ENCODE measurements at places on chromosomes 2 and 18.

DNA sequence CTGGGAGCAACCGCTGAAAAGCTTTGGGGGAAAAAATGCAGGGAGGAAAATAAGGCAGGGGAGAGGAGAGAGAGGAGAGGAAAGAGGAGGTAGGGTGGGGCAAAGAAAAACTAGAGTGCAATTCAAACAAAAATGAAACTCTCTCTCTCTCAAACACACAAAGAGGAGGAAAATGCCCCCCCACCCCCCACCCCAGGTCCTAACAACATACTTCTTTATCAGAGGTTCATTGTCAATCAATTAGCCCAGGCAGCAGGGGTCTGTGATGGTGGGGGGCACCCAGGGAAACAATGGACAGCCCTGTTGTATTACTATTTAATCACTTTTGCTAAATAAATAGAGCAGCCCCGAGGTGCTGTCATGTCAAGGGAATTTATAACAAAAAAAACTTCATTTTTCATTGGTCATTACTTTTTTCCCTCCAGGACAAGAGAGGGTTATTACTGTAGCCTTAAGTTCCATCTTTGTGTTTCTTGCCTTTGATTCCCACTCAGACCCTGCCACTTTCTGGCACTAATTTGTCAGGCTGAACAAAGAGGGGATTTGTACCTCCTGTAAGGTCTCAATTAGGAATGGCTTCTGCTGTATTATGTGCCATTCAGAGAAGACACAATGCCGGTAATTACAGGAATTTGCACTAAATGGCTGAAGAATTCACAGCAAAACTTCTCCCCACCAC is 55.0 kb downstream of the PLEKHM3 start:
- DNase-seq = no peak

GRCh38 chr2:19900931-19901441 is 797 bp downstream of the TTC32 start:
- DNase-seq = no peak

DNA sequence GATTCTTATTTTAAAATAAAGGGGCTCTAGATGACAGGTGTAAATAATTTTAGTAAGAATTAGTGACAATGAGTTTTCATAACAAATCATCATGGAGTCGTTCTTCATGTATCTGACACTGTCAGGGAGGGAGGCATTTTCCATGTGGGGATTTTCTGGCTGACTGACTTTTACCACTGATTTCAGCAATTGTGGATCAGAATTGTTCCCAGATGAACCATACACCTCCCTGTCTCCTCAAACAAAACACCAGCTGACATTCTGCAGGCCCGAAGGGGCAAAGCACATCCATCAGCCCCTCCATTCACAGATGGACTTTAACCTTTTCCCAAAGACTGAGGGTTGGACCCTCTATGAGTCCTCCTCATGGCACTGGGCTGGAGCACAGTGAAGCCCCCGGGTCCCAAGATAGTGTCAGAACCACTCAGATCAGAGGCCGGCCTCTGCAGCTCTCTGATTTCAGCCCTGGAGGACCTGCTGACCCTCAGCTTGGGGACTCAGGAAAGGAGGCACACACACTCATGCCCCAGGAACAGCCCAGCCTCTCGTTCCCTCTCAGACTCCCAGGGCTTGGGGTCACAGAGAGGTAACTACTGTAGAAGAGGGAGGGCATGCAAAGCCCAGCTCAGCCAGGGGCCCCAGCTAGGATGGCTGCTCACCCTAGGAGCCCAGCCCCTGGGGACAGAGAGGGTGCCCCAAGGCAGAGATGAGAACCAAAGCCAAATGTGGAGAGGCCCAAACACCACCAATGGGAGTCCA is 43.2 kb upstream of the LOXHD1 start:
- no peak for DNase-seq

DNA sequence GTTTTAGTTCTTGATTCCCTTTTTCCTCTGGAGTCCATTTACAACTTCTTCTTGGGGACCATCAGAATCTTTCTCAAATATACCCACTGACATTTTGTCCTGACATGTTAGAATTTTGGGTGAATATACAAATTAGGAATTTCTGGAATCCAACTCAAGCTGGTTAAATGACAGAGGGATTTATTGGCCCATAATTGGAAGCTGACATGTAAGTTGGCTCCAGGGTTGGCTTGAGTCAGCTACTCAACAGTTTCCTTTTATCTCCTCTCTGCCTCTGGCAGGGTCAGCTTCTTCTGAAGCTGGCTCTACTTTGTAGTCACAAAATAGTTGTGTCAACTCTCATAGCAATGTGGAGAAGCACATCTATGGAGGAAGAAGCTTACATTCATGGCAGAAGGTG is 36.6 kb upstream of the PPP1R1C start:
- no peak for DNase-seq

GRCh38 chr2:132609101-132609890 is 60.7 kb downstream of the LYPD1 start:
- no peak for DNase-seq

GRCh38 chr2:137963535-137964065 is 673 bp upstream of the HNMT start:
- no peak for DNase-seq

GRCh38 chr18:74416124-74416523 is 41.0 kb downstream of the DIPK1C start:
- DNase-seq = no peak

- no peak for DNase-seq
Measured at GRCh38 chr2:72274380-72274797, 126.7 kb upstream of the CYP26B1 start.

GRCh38 chr2:235908826-235909225 is 259.4 kb downstream of the GBX2 start:
- no peak for DNase-seq

GRCh38 chr2:42859006-42859552 is 66.7 kb upstream of the HAAO start:
- DNase-seq = peak; percentile 75

DNA sequence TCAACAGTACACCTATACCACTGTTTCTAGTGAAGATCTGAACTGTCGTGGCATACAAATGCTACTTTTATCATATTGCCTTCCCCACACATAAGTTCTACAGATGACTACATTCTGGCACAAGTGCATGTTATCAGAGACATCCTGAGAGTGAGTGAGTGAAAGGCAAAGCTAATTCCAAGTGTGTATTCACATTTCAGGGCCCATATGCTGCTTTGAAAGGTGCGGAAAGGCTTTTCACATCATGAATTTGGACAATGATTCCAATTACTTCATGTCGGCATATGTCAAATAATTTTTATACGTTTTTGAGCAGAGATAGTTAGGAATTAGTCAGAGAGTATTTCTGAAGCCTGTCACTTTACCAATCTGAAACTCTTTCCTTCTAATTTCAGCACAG is 101.7 kb downstream of the GAREM1 start:
- DNase-seq = no peak

GRCh38 chr18:62277045-62277444 is 48.1 kb upstream of the TNFRSF11A start:
- DNase-seq = no peak

- DNase-seq = no peak
Measured at GRCh38 chr18:51614033-51614432, 416.6 kb upstream of the MEX3C start.

GRCh38 chr2:174846941-174847938 is 83.0 kb upstream of the CHRNA1 start:
- DNase-seq = peak; percentile 95

DNA sequence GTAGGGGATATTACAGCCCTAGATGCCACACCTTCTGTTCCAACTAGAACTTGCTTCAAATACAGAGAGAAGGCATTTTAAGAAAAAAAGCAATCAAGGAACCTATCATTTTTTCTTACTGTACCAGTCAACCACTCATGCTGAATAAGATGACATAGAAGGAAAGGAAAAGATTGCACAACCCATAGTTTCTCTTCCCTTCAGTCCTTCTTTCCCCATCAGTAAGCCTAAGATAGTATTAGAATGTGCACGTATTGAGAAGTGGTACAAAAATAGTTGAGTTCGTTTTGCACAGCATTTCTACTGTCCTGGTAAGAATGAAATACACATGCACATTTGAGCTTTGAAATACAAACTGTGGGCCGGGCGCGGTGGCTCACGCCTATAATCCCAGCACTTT is 27.0 kb upstream of the HK2 start:
- no peak for DNase-seq

GRCh38 chr18:10839421-10839820 is 309.9 kb downstream of the PIEZO2 start:
- DNase-seq = no peak

DNA sequence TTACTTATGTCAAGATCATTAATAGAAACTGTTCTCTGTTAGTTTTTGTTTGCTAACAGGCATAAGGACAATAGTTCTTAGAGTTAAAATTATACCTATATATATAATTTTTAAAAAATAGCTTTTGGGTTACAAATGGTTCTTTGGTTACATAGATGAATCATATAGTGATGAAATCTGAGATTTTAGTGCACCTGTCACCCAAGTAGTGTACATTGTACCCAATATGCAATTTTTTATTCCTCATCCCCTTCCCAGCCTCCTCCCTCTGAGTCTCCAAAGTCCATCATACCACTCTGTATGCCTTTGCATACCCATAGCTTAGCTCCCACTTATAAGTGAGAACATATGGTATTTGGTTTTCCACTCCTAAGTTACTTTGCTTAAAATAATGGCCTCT is 26.4 kb downstream of the SLC4A1AP start:
- DNase-seq = no peak

DNA sequence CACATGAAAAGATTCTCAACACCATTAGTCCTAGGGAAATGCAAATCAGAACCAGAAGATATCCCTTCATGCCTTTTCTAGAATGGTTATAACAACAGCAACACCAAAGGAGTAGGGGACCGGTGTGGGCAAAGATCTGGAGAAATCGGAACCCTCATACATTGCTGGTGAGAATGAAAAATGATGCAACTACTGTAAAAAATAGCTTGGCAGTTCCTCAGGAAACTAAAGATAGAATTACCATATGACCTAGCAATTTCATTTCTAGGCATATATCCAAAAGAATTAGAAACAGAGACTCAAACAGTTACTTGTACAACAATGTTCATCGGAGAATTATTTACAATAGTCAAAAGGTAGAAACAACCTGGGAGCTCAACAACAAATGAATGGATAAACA is 29.2 kb upstream of the CDH7 start:
- DNase-seq = no peak

- DNase-seq = no peak
Measured at GRCh38 chr2:104164721-104165252, 689.1 kb upstream of the POU3F3 start.

DNA sequence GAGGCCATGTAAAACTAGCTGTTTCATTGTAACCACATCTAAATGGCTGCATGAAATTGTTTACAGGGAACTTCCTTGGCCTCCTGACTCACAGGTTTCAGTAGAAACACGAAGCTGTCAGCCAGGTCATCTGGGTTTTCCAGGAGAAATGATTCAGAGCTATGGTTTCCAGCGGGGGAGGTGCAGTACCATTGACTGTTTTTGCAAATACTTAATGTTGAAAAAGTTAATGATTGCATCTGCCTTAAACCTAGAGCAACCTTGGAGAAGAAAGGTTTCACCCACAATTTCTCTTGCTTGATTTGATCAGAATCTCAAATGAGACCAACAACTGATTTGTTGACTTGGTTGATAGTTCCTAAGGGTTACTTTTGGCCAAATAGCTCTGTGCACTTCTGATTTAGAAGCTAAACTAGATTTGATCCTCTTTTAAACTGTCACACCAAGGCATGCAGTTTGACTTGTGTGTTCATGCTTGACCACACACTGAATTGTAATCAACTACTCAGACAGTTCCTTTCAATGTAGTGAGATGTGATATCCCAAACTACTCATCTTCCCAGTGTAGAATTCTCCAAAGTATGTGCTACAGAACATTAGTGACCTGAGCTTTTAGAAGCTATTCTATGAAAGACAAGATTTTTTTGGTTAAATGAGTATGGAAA is 193.5 kb upstream of the CHST9 start:
- no peak for DNase-seq

DNA sequence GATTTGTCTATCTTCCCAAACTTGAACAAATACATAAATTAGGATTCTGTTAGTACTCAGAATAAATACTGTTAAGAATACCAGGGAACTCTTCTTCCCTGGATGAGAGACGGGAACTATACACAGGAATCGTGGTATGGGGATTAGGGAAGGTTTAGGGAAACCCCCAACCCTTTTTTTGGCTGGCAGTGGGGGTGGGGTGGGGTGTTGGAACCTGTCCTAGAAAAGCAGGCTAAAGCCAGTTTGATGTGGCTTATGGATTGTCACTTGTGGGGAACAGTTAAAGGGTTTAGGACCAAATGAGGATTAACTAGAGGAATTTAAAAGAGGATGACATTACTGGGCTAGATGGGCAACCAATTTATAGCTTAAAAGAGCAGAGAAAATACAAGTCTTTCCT is 1.8 kb downstream of the SLC4A10 start:
- DNase-seq = no peak

- no peak for DNase-seq
Measured at GRCh38 chr2:134459706-134460406, 206.0 kb downstream of the MGAT5 start.

DNA sequence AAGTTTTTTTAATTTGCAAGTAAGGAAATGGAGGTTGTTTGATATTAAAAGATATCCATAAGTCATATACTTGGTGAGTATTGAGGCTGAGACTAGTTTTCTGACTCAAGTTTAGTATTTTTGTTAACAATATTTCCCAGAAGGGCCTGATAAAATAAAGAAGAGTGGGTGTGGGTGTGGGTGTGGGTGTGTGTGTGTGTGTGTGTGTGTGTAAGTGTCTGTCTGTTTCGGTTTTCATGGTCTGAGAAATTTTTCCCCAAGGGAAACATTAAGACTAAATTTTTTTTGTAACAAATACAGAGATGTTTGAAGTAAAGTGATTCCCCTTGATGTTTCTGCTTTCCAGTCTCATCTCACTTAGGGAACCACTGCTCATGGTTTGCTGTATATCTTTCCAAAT is 36.5 kb downstream of the PPM1B start:
- no peak for DNase-seq

- DNase-seq = peak; percentile 33
Measured at GRCh38 chr2:219769090-219769910, 141.9 kb downstream of the SLC4A3 start.

DNA sequence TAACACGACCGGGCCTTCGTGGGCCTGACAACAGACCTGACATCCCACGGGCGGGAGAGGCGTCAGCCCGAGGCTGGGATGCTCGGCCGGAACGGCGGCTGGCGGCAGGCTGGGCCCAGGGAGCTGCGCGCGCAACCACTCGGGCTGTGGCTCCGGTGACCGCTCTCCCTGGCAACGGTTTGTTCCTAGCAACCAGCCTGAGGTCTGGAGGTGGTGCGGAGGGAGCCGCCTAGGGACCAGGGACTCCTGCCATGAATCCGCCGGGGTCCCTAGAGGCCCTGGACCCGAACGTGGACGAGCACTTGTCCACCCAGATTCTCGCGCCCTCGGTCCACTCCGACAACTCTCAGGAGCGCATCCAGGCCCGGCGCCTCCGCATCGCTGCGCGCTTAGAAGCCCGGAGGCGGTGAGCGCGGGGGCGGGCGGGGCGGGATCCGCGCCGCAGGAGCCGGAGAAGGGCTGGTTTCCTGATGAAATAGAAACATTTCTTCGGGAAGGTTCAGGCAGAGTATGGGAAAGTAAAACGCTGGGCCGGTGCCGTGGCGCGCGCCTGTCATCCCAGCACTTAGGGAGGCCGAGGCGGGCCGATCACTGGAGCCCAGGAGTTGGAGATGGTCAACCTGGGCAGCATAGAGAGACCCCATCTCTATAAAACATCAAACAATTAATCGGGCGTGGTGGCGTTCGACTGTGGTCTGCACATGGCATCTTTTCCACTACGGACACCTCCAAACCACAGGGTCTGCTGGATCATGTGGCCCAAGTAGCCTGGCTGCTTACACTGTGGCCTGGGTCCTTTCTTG is at the start of gene DRC1:
Gene DRC1 (plus strand): TSS at position 182 of the 803 bp plus-strand sequence. CDS start 70 bp downstream, at position 252.
- peak; percentile 60 for DNase-seq

- no peak for DNase-seq
Measured at GRCh38 chr2:204670124-204670523, 124.8 kb downstream of the PARD3B start.
